ENCODE measurements at places on chromosomes 12 and 14. TPM values are rescaled to one million over a fixed set of nuclear protein-coding genes. Genes with fewer than 3 reads are reported as not detected.

DNA sequence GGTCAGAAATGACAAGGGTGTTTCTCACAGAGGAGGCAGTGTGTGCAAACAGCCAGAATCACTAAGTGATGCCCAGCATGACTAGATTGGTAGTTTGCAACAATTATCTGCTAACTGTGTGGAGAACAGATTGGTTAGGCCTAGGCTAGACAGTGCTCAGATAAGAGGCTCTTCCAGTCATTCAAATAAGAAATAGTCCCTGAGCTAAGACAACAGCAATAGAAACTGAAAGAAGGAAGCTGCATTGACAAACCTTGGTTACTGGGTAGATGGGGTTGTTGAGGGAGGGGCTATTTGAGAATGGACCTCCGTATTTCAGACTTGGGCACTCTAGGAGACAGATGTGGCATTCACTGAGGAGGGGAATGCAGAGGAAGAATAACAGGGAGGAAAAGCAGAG, 255.0 kb upstream of the NPAS3 start:
- DNase-seq: no peak

DNA sequence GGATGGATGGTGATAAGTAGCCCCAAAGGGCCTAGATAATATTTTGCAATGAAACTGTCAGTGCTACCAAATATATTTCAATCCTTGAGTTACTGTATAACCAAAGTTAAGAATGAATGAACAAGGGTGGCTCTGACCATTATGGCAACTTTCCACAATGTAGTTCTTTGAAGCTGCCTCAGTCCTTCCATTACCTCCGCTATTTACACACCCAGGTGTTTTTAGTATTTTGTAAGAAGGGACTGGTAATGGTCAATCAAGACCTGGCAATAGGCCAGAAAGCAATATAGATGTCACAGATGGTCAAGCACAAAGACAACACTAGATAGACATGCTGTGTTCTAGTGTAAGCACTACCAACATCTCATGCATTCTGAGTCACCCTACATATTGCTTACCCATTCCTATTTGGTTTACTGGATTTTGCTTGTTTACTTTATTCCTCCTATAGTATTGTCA, 16.3 kb downstream of the DUSP16 start:
- peak; percentile 80 for DNase-seq

- no peak for DNase-seq
Observed at GRCh38 chr12:25054783-25055144, 105.9 kb upstream of the BCAT1 start.

- no peak for DNase-seq
Observed at GRCh38 chr12:111204788-111205241, 164.1 kb downstream of the PHETA1 start.

DNA sequence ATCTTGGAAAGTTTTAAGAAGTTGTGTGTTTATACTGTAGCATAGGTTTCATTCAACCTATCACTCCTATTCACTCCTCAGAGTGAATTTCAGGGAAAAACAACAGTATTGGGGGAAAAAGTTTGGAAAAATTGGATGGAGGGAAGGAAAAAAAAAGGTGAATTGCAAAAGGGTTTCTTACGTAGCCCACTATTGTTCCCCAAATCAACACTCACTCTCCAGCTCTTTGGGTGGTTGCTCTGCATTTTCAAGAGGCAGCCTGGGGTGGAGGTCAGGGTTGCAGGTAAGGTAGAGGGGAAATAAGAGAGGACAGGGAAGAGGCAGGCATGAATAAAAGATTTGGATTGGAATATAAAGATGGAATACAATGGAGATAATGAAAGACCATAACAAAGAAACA, 42.3 kb downstream of the BORCS5 start:
- no peak for DNase-seq

DNA sequence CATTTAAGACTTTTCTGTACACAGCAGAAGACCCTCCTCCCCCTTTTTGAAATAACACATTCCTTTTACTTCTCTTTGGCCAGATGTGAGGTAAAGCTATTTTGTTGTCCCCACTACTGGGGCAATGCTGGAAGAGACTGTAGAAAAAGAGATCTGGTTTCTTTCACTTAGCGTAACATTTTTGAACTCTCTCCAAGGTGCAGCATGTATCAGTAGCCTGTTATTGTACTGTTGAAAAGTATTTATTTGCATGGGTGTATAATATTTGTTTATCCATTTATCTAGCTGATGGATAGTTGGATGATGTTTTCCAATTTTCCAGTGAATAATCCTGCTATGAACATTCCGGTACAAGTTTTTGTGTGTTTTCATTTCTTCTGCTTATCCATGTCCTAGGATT, 335.2 kb downstream of the SOX5 start:
- DNase-seq: no peak

DNA sequence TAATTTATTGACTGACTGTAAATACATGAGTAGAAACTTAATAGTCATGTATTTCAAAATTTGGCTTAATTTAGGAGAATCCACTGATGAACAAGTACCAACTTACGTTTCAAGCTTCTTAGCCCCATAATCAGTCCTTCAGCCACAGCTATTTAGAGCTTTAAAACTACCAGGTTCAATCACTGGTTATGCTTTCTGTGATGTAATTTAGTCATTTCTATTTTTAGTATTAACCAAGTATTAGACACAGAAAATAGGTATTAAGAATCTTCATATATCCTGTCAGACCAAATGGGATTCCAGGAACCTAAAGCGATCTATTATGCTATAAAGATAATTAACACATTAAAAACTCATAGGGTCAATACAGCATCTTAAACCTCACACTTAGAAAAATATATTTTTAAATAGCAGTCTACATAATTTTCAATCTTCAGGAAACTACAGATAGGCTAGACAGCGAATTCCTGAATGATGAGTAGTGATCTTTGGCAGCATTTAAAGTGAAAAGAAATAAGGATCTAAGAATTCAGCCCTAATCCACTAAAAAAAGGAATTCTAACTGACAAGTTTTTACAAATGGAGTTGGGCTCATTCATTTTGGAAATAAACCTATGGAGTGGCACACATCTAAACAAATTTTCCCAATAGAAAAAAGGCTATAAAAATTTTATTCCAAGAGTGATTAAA, 51.5 kb downstream of the ZC3H14 start:
- peak; percentile 61 for DNase-seq

GRCh38 chr12:98911396-98911795, 266.3 kb downstream of the APAF1 start:
- no peak for DNase-seq

DNA sequence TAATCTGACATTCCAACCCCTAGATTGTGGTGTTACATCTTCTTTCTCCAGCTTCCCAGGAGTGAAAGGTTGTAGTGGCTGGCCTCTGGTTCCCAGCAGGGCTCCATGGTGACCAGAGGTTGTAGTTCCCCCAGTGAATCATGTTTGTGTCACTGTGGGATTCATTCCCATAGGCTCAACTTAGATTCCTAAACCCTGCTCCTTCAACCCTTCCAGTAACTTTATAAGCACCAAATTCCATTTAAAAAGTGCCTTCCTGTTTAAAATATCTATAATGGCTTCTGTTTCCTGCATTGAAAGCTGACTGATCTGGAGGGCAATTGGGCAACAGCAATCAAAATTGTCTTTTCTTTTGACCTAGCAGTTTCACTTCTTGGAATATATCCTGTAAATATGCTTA, 40.5 kb upstream of the TBC1D15 start:
- DNase-seq: peak; percentile 68

- no peak for DNase-seq
Observed at GRCh38 chr12:138898-139534, 72.4 kb downstream of the IQSEC3 start.

- no peak for DNase-seq
Observed at GRCh38 chr12:114895827-114896226, 211.9 kb upstream of the TBX3 start.

DNA sequence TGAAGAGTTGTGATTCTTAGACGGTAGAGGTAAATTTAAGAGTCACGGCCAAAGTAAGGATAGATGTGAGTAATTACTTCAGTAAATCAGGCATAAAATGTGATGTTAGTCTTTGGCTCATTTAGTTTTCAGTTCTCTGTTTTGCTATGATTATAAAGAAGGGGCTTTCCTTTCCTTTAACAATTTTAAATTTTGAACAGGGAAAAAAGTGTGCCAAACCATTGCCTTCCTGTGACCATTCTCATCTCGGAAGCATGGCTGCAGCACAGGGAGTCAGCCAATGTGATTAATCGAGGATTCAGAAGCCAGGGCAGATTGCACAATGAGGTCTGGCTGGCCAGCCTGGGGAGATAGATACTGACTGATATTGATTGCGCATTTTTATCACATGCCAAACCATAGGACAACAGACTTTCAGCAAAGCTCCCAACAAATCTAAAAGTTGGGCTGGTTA, 480.2 kb upstream of the PRICKLE1 start:
- DNase-seq: no peak

DNA sequence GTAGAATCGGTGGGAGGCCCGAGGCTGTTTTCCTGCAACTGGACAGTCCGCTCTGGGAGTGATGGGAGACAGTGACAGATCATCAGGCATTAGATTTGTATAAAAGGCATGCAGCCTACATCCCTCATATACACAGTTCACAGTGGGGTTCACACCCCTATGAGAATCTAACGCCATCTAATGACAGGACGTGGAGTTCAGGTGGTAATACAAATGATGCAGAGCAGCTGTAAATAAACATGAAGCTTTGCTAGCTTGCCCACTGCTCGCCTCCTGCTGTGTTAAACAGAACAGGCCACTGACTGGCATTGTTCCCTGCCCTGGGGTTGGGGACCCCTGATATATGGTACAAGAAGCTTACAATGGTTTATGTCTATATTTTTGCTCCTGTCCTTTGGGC, 179.0 kb downstream of the LRFN5 start:
- DNase-seq: no peak

DNA sequence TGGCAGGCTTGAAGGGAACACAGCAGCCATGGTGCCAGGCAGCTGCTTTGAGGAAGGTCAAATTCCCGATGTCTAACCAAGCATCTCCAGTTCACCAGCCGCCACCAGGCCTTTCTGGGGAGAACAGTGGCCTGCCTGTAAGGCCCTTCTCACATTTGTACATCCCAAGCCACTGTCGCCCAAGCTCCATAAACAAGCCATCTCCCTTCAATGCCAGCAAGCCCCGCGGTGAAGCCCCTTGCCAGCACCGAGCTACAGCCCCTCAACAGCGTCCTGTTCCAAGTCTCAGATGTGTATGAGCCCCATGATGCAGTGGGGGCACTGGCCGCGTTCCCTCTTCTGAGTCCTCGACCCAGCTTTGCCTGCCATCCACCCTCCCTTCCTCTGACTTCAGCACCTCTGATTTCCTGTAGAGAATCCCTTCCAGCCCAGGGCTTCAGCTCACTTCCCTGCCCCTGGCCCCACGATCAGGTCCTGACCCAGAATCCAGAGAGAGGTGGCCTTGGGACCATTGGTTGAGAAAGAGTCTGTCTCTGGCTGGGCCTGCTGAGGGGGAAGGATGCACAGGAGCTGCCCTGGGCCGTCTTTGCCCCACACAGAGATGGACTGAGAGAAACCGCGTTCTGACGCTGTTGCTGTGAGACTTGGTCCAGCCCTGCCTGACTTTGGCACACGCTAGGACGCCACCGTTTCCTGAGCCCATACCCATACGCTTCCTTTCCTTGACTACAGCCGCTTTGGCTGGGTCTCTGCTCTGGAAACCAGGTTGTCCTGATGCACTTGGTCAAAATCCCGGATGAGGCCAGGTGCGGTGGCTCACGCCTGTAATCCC, 1.9 kb upstream of the MMP17 start:
- DNase-seq: no peak

DNA sequence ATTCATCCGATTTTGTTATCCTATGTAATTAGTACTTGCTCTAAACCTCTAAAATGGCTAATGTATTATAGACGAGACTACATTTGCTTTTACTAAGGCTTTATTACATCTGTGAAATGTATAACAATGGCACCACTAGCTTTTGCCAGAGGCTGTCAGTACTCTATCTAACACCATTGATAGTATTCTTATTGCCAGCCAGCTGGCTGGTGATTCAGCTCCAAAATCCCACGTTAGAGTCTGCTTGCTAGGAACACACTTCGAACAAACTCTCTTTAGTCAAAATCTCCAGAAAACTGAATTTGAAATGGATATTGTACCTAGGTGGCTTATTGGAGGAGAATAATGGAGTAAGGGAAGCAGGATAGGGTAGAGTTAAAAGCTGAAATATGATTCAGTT, 839.2 kb downstream of the SLC6A15 start:
- DNase-seq: no peak

DNA sequence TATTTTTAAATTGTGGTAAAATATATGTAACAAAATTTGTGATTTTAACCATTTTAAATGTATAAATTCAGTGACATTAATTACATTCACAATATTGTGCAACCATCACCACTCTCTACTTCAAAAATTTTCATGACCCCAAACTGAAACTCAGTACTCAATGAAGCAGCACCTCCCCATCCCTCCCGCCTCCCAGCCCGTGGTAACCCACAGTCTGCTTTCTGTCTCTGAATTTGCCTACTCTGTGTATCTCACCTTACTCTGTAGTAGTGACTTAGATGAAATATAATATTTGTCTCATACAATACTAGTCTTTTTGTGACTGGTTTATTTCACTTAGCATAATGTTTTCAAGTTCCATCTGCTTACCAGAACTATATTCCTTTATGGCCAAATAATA, 36.2 kb downstream of the EML1 start:
- DNase-seq: no peak

DNA sequence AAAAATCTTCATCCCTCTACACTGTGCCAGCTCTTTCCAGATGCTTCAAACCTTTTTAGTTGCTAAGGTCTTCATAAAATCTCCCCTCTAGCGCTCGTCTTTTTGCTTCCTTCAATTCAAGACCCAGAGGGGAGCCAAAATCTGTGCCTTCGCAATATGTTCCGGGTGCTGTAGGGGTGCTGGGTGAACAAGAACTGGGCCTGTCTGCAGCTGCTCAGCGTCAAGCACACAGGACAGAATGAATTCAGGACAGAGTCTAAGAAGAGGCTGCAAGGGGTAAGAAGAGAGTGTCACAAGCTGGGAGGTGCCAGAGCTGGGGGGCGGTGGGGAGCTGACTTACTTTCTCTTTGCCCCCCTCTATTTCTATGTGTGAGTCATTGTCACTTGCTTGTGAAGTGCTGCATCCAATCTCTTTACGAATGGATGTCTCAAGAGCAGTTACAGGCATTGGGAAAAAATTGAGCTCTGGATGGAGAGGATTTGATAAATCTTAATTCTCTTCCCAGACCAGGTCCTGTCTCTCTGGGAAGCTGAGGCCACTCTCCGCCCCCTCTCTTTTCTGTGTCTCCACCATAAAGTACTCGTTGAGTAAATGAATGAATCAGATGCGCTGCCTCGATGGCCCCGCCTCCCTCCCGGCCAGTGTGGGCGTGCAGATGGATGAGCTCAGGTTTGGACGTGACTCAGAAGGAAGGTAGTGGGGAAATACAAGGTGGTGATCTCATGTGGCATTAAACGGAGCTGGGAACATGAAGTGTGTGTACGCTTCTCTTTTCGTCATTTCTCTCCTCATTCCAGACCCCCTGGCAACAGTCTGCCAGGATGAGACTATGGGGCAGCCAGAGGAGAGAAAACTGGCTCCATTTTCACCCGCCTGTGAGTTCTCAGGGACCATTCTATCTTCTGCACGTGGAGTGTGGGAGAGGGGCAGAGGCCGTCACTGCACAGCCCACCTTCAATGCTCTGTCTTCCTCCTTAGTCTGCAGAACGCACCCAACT, 91.3 kb downstream of the TSPAN9 start:
- DNase-seq: peak; percentile 97

CLEC4A gene
- total RNA-seq: 0.35 TPM

CLEC2D gene
- 2.2 TPM for total RNA-seq

CSAD gene
- 0.17 TPM for total RNA-seq

MANSC4 gene
- total RNA-seq: not detected

DIP2B gene
- 37.2 TPM for total RNA-seq

ANO2 gene
- total RNA-seq: 4.5 TPM

ACSM4 gene
- not detected for total RNA-seq

ALDH2 gene
- total RNA-seq: 23.4 TPM

IAPP gene
- not detected for total RNA-seq
